ENCODE measurements at places on chromosomes 3 and 15. TPM values are rescaled to one million over a fixed set of nuclear protein-coding genes. Genes with fewer than 3 reads are reported as not detected.

TMA7 gene
- total RNA-seq, result 154 TPM

MAPK6 gene
- 109 TPM for total RNA-seq

TTC21A gene
- 7.8 TPM for total RNA-seq

C2CD4B gene
- total RNA-seq, result not detected
